Activated CD4-positive, alpha-beta T cell treated with anti-CD3 and anti-CD28 coated beads, Interleukin-2, amount 50 U/mL, for 16 hours (primary cell): ENCODE measurements at places on chromosomes 2 and 18.
A peak's percentile ranks its signal among the peaks of the same experiment; 100 is the strongest.

GRCh38 chr2:230127195-230127594 is 58.5 kb upstream of the SLC16A14 start:
- no peak for DNase-seq

DNA sequence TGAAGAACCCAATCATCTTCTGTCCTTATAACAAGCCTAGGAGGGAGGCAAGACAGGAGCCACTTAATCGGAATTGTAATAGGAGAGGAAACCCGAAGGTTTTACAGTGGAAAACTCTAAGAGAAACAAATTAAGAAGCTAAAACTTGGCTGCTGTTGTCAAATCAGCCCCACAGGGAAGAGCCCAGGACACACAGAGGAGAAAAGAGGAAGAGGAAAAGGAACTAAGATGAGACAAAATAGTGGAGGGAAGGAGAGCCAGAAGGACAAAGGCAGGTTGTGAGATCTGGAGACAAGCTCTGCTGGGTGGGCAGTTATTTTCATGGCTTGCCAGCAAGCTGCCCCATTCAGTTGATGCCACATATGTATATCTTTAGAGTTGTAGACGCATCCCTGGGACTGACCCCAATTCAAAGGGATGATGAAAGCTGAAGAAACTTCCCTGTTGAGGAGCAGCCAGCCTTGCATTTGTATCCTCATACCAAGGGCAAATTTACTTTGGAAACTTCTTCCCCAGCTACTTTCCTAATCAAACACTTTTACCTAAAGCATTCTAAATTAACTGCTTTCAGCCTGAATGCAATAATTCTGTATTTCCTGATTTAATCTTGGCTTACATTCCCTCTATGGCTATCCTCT is 499.8 kb upstream of the MEIS1 start:
- no peak for DNase-seq

DNA sequence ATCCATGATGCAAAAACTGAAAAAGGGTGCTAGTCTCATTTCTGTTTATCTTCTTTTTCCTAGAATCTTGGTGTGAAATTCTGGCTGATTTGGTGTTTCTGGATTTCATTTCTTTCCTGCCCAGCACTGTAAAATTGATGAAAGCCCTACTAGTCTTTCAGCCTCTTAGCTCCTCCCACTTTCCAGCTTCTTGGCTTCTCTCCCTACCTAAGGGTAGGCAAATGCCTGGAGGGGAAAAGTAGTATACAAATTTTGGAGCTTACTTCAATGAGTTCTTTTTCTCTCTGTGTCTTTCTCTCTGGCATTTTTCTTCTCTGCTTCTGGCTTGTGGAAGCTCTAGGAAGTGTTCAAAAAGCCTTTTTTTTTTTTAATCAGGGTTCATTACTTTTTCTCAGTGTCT is 160.5 kb downstream of the XIRP2 start:
- DNase-seq, result no peak

DNA sequence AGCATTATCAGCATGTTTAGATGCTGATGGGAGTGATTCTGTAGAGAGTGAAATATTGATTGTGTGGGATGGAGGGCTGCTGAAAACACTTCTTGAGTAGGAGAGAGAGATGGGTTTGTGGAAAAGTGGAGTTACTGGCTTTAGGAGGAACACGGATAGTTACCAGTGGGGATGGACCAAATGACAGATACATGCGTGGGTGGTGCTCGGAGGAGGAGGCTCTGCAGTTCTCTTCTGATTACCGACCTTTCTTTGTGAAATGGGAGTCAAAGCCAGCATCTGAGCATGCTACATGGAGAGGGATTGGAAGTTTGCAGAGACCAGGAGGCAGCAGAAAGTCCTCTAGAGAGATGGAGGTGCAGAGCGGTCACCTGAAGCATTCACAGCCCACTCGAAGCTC is 26.3 kb downstream of the RNF144A start:
- no peak for DNase-seq

GRCh38 chr2:239630618-239631286 is 229.9 kb upstream of the HDAC4 start:
- DNase-seq, result no peak

DNA sequence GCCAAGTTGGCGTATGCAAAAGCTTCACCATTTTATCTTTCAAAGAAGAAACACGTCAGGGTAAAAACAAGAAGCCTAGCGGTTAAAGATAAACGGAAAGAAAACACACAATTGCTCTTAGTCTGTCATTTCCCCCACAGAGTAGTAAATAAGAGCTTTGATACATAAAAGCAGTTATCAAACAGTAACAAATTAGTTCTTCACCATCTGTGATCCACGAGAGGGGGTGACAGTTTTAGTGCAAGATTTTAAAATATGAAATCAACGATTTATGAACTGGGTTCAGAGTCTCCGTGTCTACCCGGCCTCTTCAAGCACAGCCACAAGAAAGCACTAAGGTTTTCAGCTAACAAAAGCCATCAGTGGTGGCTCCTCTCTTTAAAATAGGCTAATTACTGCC is 703.9 kb upstream of the ID2 start:
- no peak for DNase-seq

DNA sequence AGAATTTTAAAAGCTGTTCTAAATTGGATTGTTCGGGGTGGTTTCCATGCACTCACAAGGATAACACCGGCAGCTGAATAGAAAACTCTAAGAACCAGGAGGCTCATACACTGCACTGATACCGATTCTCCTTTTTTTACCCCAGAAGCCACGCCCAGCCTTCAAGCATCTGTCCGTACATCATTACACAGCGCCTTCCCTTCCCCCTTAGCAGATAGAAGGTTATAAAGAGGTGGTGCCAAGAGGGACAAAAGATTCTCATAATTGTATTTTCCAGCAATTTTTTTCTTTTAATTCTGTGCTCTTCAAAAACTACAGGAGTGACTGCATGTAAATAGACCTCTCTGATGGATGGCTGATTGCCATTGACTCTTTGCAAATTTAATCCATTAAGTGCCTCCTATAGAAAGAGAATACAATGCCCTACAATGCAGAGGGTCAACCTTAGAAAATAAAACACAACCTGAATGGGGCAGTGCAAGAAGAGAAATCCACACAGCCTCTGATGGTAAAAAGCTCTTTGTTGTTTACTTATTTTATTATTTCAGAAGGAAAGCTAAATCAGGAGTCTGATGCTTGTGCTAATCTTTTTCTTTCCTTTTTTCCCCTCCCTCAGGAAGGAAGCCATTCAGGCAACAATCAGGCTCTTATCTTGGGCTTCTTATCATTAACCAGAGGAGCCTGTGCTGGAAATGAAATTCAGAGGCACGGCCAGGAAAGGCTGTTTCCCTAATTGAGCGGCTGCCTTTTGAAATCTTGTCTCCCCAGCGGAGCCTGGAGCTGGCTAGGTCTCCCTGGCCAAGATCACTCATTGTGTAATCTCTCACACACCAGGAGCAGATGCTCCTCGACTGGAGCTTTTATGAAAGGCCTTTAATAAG is 198.9 kb upstream of the NABP1 start:
- no peak for DNase-seq

GRCh38 chr2:45435316-45435715 is 175.8 kb downstream of the SRBD1 start:
- no peak for DNase-seq

- no peak for DNase-seq
Measured at GRCh38 chr2:221908518-221908917, 336.4 kb upstream of the EPHA4 start.

DNA sequence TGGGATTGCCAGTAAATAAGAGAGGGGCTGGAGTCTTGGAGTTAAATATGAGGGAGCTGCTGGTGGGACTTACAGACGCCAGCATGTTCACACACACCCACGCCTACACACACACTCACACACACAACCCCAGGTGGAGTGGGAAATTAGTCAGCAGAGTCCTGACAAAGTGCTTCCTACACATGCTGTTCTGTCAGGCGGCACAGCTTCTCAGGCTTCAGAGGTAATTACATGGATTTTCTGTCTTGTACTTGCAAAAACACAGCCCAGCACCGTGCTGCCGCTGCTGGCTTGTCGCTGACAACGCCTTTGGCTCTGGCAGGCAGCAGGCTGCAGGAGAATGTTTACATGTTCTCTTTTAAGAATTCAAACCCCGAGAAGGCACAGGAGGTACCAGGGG is 1186.3 kb upstream of the CELF4 start:
- DNase-seq, result peak; percentile 41

DNA sequence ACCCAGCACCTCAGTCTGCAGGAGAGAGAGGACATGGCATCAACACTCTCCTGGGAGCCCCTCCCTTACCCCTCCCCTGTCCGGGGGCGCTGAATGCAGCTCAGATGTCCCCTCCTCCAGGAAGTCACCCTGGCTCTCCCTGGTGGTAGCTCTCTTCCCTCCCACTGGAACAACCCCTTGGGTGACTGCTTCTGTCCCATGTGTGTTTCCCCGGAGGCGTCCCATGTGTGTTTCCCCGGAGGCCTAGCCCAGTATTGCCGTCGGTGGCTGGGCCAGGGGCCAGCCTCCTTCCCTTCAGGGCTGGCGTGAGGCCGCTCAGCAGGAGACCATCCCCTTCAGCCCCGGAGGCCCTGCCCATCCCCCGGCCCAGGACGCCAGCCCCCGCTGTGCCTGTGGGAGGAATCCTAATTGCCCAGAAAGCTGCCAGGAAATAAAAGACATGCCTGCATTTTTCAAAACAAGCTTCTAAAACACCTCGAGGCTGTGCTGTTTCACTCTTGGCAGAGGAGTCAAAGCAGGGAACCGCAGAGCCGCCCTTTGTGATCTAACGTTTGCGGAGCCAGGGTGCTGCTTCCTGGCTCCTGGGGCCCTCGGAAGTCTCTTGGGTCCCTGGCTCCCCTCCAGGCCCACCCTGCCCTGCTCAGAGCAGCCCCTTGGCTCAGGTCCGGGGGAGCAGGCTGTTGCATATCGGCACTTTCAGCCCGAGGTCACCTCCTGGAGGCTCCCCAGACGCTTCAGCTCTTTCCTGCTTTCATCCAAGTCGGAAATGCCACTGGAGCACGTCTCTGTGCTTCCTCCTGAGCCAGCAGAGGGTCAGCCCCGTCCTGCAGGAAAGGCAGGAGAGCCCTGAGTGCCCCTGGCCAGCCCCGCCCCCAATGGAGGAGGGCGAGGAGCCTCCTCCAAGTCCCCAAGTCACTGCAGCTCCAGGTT is 11.4 kb downstream of the SNED1 start:
- DNase-seq, result peak; percentile 28
